ENCODE measurements at places on chromosomes 11 and 22.

- DNase-seq = no peak
Observed at GRCh38 chr11:126282736-126283591, at the start of gene TIRAP. Gene TIRAP, plus strand, starts transcription at chr11:126283093. Its CDS starts 7,802 bp downstream, at chr11:126290895.

- no peak for DNase-seq
Observed at GRCh38 chr22:39277142-39277607, 32.4 kb upstream of the PDGFB start.

DNA sequence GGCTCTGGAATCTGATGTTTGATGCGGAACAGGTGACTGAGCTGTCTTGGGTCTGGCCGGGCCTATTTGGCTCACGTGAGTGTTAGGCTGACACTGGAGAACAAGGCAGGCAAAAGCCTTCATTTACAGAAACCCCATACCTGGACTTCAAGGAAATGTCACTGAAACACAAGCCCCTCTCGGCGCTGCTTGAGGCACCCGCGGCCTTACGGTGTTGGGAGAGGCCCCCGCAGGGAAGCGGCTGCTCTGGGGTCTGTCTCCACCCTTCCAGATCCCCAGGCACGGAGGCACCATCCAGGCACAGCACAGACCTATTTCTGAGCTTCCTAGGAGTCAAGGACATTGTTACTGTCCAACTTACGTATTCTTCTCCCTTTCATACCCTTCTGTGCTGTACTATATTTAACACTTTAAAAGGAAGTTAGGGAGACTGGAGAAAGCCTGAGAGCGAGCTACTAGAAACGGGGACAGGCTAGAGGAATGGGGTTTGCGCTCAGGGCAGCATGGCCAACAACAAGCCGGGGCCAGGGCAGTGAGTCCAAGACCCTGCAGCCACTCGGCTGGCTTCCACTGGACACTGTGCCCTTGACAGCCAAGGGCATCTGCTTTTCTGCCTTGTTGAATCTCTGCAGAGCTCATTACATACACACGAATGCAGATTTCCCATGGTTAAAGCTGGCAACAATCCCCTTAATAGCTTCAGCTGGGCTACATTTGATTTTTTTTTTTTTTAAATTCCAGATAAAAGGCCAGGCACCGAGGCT lies 23.8 kb downstream of the DRD4 start:
- no peak for DNase-seq

DNA sequence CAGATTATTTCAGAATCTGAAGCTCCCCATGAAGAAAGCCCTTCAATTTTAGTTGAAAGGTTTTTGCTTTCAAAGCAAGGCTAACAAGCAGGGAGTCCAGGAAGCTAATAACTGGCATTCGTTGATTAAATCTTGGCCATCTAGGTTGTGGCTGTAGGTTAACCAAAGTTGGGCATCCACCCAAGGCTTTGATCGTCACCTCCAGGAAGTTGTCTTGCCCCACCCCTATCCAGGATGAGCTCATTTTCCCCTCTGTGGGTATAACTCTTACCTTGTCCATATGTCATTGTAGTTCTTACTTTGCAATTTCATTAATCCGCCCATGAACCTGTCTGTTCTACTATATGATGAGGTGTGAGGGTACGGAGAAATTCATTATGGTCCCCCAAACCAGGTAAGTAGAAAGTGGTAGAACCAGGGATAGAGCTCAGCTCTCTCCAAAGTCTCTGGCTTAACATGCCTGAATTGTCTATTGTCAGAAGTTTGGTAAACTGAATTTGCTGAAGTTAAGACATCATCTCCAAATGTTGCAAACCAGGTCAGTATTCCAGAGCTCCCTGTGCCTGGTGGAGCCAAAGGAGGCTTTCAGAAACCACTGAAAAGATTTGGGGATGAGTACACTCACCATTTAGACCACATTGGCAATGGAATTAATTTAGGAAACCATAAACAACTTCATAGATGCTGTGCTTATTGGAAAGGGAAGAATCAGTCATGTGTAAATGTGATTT lies 97.1 kb downstream of the CD44 start:
- DNase-seq = no peak

GRCh38 chr22:24156141-24156912 lies 25.0 kb upstream of the SUSD2 start:
- no peak for DNase-seq

DNA sequence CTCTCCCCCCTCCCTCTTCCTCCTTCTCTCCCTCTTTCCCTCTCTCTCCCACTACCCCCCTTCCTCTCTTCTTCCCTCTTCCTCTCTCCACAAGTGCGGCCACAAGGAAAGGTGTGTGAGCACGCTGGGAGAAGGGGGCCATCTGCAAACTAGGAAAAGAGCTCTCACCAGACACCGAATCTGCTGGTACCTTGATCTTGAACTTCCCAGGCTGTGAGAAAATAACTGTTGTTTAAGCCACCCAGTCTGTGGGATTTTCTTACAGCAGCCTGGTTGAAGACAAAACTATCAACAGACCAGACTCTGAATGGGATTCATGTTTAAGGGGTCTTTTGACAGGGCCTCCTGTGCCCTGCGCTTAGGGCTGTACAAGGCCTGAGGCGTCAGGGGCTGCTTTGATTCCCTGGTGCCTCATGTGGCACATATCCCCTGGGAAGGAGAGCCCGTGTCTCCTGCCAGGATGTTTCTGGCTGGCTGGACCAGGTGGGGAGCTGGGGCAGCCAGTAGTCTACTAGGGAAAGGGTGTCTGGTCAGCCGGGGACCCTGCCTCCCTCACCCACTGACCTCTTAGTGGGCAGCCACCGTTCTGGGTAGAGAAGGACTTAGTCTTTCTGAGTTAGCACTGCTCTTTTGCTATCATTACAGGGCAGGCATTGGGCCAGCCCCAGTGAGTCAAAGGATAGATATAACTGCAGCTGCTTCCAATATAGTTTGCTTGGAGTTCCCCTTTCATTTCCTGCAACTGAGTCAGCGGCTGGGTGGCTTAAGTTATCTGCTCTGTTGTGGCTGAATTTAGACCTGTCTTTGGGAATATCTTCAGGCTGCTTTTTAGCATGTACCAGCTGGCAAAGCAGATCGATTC lies 6.2 kb downstream of the PANX1 start:
- peak; percentile 90 for DNase-seq

DNA sequence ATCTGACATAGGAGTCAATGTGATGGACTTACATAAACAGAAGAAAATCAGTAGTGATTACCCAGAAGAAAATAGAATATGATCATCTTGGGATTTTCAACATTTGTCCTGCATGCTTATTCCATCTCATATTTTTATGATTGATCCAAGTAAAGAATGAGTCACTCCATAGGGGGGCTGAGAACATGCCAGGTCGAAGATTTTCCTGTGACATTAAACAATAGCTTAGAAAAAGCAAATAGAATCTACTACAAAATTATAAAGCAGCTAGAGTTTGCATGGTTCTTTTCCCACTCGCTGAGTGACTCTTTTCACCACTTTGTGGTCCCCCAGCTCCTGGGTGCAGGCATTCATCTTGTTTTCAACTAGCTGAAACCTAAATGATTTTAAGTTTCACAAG lies 56.3 kb downstream of the DDI1 start:
- no peak for DNase-seq

DNA sequence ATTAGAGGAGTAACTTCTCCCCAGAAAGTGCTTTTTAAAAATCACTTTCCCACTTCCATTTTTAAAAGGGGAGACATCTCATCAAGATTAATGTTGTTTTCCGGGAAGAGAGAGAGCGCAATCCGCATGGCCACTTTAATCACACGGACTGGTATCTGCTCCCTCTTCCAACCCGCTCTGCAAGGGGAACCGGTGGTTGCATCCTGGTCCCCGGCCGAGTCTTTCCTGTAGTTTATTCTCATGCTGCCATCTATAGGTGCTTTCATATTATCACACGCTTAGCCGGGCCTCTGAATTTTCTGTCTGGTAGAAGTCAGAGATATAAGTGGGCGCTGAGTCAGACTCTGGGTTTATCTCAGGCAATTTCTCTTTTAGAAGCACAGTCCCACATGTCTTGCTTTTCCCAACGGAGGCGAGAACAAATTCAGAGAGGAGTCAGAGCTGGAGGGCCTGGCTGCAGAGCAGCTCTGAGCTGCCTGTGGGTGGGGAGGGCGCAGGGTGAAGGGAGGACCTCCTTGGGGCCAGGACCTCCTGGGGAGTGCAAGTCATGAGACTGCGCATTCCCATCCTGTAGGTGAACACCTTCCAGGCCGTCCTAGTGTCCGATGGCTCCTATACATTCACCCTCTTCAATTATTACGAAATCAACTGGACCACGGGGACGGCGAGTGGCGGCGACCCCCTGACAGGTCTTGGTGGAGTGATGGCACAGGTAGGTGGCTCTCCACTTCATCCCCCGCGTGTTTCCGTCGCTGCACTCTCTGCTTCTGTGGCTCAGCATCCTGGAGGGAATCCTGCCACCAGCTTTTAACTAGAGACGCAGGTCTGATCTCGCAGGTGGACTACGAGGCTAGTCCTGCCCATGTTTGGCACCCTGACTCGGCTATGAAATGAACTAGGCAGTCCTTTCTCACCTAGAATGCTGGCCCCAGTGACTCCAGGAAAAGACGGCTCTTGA lies 11.7 kb downstream of the TECTA start:
- DNase-seq = peak; percentile 85

DNA sequence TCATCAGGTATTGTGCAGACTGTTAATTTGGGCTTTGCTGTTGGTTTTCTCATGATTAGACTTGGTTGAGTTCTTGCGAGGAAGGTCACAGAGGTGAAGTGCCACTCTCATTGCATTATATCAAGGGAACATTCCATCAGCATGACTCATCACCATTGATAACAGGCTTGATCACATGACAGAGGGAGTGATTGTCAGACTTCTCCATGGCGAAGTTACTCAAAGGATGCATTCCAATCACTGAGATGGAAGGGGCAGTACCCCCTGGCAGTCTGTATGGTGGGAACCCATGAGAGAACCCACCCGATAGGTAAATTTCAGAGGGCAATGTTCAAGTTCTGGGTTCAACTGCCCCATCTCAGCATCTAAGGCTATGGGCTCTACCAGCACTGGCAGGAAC lies 19.4 kb upstream of the P2RY2 start:
- DNase-seq = no peak

DNA sequence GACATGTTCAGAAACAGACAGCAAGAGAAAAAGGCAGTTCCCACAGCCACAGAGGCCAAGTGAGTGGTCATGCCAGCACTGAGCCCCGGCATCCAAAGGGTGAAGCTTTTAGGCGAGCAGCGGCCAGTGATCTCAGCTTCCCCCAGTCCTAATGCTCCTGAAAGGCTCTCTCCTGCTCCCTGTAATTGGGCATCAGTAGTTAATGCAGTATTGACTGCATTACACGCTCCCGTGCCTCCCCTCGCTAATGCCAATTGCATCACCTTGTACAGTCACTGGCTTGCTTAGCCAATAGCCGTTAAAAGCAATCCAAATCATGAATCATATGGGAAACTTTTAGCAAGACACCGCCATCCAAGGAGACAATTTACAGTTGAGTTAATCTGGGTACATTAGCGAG lies 4.9 kb downstream of the LMO1 start:
- DNase-seq = no peak

- no peak for DNase-seq
Observed at GRCh38 chr11:111472228-111472627, 40.0 kb downstream of the BTG4 start.

DNA sequence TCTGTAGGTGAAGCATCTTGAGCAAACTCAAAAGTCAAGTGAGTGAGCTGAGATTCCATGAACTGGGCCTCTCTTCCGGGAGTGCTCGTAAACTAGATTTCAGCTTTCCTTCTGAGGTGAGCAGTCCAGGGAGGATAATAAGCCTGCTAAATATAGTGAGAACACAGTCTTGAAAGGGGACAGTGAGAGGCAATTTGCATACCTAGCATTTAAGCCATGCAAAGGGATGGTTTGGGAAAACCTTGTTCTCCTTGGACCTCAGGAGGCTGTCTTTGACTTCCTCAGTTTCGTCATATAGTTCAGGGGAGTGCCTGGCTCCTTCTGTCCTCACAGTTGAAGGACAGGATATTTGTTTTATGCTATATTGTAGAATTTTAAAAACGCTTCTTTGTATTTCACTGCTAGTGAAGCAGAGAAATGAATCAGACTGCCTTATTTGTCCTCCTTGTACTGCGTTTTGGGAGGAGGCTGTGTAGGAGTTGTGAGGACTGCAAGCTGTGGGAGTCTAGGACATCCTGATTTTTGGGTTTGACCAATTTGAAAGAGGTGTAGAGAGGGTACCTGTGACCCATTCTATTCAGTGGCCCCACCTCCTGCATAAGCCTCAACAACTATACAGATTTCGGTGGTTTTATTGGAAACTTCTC lies 11.0 kb upstream of the SORL1-AS1 start:
- DNase-seq = no peak

GRCh38 chr11:61106894-61107470 lies 4.7 kb downstream of the CD5 start:
- no peak for DNase-seq

GRCh38 chr22:31530823-31531195 lies 34.5 kb downstream of the SFI1 start:
- no peak for DNase-seq

- no peak for DNase-seq
Observed at GRCh38 chr22:32661296-32661695, 140.2 kb upstream of the TIMP3 start.

DNA sequence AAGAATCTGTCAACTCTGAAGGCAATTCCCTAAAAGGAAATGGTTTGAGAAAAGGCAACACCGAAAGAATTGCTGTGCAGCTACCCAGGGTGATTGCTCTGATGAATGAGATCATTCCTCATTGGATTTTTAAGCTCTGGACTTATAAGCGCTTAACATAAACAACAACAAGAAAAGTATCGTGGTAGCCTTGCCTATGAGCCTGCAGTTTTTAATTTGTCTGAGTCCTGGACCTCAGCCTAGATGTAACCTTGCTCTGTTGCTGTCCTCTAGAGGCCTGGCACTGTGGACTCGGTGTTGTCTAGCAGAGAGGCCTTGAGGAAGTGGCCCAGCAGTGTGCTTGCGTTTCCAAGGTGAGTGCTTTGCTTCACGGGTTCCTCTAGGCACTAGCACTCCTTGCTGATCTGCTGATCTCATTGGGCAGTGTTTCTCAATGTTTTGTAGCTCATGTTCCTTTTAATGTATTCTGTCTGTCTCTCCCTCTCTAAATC lies 20.4 kb downstream of the CCDC81 start:
- DNase-seq = no peak

GRCh38 chr22:37324340-37325038 lies 42.2 kb downstream of the CYTH4 start:
- no peak for DNase-seq

- DNase-seq = no peak
Observed at GRCh38 chr11:26323837-26324236, 8.1 kb upstream of the ANO3 start.

GRCh38 chr22:47564651-47565434 lies 802.4 kb downstream of the TBC1D22A start:
- peak; percentile 49 for DNase-seq

GRCh38 chr22:50080077-50080465 lies 5.2 kb downstream of the MLC1 start:
- no peak for DNase-seq

DNA sequence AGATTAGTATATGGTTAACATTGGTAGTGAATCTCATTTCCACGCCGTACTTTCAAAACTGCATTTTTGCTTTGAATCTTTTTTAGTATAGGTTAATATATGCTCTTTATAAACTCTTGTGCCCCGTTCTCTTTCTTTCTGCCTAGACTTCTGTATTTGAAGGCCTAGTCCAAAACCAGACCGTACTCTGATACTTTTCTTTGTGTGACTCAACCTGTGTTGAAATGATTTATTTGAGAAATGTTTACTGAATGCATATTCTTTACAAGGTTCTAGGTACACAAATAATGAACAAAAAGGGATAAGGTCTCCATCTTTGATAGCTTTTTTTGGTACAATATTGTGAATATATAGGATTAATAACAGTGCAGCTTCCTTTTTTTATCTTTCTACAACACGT lies 68.3 kb downstream of the HIPK3 start:
- DNase-seq = no peak

GRCh38 chr11:95563173-95563572 lies 226.4 kb downstream of the FAM76B start:
- DNase-seq = no peak

GRCh38 chr11:42462558-42463310 lies 849.1 kb upstream of the API5 start:
- DNase-seq = no peak

All from vagina (tissue), 2 donors.